ENCODE measurements at places on chromosomes 2 and 18.
A peak's percentile ranks its signal among the peaks of the same experiment; 100 is the strongest.

DNA sequence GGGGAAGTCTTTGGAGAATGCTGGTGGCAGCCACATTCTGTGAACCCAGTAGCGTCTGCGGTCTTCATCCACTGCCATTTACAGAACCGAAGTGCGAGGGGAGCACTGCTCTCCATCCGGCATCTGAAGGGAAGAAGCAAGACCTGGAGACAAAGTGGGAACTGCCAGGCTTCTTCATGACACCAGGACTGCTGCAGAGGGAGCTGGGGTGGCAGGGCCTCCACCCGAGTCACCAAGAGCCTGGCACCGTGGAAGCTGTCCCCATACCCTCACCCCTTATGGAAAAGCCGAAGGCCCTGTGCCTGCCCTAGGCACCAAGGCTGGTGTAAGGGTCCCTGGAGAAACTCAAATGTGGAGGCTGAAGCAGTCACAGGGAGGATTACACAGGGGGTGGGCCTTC is 79.8 kb downstream of the CIB4 start:
- DNase-seq = no peak

GRCh38 chr18:46060359-46060841 is 11.7 kb downstream of the PSTPIP2 start:
- DNase-seq = no peak

- no peak for DNase-seq
These were observed 56.8 kb downstream of the TGFA start for GRCh38 chr2:70496819-70497218.

DNA sequence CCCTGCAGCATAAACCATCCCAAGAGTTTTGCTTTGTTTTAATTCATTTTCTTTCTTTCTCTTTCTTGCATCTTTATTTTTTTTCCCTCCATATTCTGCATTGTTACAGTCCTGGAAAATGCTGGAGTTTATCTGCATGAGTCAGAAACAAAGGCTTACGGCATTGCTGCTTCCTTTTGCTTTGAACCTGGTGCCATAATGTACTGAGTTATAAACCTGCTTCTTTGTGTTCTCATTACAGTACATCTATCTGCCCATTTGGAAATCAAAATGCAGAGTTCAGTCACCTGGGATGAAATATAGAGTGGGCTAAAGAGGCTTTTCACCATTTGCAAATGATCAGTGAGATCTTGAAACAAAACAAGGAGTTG is 1009.2 kb upstream of the FANCL start:
- DNase-seq = no peak

DNA sequence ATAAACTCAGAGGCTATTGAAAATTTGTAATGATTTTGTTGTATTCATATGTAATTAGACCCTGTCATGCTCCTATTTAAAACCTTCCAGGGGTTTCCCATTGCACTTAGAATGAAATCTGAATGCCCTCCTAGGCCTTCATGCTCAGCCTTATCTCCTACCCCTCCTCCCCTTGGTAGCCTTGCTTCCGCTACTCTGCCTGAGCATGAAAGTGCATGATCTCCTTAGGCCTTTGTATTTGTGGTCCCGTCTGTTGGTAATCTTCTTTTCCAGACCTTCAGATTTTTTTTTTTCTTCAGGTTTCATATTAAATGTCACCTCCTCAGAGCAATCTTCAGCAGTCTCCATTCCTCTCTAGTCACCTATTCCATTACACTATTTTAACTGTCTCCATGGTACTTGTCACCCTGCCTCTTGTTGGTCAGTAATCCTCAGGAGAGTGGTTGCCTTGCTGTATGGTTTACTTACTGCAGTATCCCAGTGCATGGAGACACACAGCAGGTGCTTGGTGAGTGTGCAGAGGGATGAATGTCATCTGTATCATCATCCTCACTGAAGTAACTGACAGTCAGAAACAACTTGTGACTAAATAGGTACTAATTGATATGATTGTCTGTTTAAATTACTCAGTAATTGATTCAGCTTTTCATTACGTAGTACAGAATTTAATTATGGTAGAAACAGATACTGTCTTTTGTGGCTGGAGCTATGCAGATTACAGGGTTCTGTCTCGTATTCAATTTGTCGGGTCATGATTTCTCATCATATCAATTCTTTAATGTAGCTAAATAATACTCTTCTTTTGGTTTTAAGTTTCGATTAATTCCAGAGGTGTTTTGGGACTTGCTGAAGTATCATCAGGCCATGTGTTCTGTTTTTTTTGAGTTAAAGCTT is 63.9 kb downstream of the PHLPP1 start:
- peak; percentile 34 for DNase-seq

GRCh38 chr18:76493213-76494161 is 1.6 kb downstream of the ZNF516 start:
- no peak for DNase-seq

- no peak for DNase-seq
These were observed 1.3 kb downstream of the ZNF521 start for GRCh38 chr18:25350489-25351251.

DNA sequence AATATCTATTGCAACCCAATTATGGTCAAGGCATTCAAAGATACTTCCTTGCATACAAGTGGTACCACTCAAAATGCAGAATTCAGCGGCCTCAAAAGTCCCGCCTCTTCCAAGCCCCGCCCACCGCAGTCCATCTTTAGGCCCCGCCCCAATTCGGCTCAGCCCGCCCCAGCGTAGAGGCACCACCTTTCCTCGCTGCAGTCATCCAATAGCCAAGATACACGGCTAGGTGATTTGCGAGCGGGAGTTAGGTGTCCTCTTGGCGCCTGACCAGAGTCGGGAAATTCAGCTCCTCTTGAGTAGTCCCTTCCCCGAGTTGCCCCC is 431 bp upstream of the SEC11C start:
- peak; percentile 93 for DNase-seq

DNA sequence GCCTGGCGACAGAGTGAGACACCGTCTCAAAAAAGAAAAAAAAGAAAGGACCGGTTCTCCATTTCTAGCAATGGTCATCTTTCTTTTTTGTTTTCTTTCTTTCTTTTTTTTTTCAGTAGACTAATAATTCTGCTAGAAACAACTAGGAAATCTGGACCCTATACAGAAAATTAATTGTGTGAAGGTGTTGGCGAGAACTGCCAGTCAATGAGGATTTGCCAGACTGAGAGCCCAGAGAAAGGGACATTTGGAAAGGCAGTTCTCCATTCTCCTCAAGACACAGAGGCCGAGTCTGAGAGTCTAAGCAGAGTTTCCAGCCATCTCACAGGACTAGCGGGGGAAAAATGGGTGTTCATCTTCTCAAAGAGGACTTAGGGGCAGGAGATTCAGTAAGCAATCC is 123.6 kb upstream of the GPC1 start:
- DNase-seq = no peak

GRCh38 chr2:148039783-148040182 is 18.9 kb downstream of the MBD5 start:
- no peak for DNase-seq

DNA sequence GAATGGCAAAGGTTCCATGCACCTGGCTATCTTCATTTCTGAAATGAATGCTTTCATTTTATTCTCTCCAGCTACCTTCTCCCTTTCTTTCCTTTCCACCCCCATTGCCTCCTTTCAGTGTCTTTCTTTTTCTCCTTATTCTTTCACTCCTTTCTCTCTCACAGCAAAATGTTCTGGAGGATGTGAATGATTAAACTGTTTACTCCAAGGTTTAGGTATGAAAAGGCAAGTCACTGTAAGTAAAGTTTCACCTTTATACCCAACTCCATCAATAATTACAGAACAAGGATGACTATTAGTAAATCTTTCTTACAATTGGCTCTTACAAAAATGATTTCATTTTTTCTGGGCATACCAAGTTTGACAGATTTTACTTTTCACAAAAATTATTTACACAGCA is 4.3 kb downstream of the PAX8 start:
- DNase-seq = no peak

DNA sequence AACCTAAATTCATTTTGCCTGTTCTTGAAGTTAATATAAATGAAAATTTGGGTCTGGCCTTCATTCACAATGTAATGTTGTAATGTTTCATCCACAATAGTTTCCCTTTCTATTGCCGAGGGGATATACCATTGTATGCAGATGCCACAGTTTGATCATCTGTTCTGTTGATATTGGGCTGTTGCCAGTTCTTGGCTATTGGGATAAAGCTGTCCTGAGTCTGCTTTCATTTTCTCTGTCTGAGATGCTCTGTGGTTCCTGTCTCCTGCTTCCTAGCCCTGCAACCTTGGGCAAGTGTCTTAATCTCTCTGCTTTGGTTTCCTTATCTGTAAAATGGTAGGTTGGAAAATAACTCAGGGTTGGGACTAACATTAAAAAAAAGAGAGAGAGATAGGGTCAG is 25.2 kb downstream of the B3GNT2 start:
- DNase-seq = no peak

DNA sequence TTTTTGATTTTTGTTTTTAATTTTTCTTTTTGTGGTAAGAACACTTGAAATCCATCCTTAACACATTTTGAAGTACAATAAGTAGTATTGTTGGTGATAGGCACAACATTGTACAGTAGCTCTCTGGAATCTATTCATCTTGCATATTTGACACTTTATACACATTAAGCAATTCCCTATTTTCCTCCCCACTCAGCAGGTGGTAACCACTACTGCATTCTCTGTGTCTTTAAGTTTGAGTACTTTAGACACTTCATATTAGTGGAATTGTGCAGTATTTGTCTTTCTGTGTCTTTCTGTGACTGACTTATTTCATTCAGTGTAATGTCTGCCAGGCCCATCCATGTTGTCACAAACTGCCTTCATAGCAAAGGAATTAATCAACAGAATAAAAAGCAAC is 471.7 kb upstream of the CDH20 start:
- DNase-seq = no peak

- DNase-seq = no peak
These were observed 118.9 kb downstream of the ZNF236 start for GRCh38 chr18:76941284-76941683.

DNA sequence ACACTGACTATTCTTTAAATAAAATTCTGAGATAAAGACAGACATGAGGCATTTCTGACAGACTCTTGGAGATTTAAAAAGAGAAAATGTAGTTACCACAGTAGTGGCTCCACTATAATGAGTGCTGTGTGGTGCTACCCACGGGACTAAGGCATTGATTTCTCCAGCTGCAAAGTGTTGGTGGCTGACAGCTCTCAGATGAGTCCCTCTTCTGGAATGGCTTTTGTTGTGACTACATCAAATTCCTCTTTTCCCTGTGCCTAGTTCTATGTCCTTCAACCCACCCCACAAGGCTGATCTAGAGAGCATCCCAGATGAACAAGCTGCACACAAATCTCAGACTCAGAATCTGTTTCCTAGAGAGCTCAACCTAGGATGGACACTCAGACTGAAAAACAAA is 884.8 kb upstream of the ZEB2 start:
- no peak for DNase-seq

DNA sequence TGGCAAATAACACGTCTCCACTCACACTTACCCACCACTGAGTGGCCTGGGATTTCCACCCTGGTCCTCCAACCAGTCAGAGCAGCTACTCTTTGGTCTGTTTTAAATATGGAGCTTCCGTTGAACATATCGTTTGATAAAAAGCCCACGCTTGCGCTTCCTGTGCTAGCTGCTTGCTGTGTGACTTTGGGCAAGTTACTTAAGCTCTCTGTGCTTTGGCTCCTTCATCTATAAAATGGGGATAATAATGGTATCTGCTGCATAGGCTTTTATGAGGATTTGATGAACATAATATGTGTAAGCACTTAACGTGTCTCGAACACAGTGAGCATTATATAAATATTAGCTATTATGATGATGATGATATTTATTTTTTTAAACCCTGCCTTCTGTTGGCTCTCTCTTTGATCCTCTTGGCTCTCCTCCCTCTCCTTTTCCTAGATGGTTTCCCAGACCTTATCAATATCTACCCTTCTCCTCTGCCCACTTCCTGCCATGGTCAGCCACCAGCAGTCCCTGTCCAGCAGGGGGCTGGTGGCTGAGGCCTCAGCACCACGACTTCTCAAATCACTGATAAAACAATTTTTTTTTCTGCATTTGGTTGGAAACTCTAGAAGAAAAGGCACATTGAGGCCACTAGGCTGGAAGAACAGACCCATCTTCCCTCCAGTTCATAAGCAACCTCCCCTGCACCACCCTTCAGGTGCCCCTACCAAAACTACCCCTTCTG is 191.9 kb downstream of the LOXHD1 start:
- DNase-seq = no peak

GRCh38 chr18:39485696-39486095 is 1920.1 kb upstream of the CELF4 start:
- no peak for DNase-seq

GRCh38 chr2:196208915-196209314 is 37.5 kb upstream of the STK17B start:
- no peak for DNase-seq

- no peak for DNase-seq
These were observed 690.9 kb downstream of the GALR1 start for GRCh38 chr18:77940566-77940965.

Measured in stimulated activated CD4-positive, alpha-beta T cell treated with anti-CD3 and anti-CD28 coated beads, Interleukin-1b, Interleukin-23, amount 100 ng/mL, for 48 hours (primary cell).